Fibroblast of skin of abdomen (primary cell): ENCODE measurements at places on chromosomes 7 and 10.
A peak's percentile ranks its signal among the peaks of the same experiment; 100 is the strongest.

- peak; percentile 20 for DNase-seq
Observed at GRCh38 chr7:30965372-30965771, 1.6 kb downstream of the GHRHR start.

DNA sequence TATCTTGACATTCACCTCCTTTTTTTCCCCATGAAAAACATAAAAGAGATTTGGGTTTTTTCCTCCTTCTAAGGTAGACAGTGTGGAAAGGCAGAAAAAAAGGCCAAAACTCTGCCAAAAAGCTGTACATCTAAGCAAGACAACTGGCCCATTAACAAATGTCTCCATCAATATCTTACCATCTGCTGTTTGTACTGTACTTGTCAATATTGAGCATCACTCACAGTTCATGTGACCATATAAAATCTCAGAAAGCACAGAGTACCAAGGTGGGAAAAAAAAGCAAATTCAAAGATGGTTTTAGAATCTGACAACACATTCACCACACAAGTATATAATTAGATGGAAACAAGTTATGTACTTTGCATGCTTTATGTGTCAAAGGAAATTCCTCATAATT, 52.6 kb downstream of the CACNA2D1 start:
- DNase-seq: no peak

GRCh38 chr10:119518176-119518575, 24.3 kb downstream of the RGS10 start:
- no peak for DNase-seq

DNA sequence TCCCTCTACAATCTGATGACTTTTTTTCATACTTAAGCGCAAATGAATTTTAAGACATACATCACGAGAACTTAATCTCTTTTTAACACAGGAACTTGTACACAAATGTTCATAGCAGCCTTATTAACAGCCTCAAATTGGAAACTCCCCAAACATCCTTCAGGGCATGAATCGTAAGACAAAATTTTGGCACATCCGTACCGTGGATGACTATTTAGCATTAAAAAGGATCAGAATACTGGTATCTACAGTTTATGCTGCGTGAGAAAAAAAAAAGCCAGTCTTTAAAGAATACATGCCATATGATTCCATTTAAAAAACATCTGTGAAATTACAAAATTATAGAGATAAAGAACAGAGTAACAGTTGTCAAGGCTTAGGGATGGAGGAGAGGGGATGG, 46.8 kb downstream of the PDE1C start:
- peak; percentile 39 for DNase-seq

- no peak for DNase-seq
Observed at GRCh38 chr10:61486251-61486650, 33.1 kb upstream of the TMEM26 start.

- DNase-seq: no peak
Observed at GRCh38 chr10:36448760-36449691, 676.4 kb upstream of the ANKRD30A start.

DNA sequence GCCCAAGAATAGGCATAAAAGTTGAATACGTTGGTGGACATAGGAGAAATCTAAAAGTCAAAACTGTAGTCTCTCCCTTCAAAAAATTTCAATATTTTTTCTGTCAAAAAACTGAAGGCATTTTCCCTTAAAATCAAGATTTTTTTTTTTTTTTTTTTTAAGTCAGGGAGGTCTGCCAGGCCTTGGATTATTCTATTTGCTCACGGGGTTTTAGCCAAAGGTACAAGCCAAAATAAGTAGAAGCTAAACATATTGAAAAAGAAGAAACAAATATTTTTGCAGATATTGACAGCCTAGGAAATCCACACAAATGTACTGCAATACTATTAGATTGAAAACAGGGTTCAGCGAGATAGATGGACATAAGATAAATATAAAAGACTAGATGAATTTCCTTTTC, 190.1 kb upstream of the PLXDC2 start:
- DNase-seq: no peak

DNA sequence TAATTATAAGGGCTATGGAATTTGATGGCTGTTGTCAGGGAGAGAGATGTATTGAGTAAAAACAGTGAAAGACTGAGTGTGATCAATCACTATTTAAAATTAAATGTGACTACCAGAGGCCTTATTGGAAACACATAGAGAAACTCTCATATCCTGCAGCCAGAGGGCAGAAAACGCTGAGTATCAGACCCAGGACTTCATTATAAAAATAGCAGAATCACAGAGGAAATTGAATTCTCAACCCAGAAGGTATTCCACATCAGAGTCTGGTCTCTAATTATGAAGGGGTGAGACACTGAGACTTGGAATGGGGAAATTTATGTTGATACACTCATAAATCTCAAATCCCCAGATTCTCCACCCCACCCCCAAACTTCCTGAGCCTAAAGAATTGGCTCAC, 69.5 kb upstream of the IL6 start:
- no peak for DNase-seq

GRCh38 chr10:17085011-17085725, 44.4 kb downstream of the CUBN start:
- DNase-seq: peak; percentile 57

GRCh38 chr10:48801001-48801421, 116.3 kb downstream of the WDFY4 start:
- no peak for DNase-seq

DNA sequence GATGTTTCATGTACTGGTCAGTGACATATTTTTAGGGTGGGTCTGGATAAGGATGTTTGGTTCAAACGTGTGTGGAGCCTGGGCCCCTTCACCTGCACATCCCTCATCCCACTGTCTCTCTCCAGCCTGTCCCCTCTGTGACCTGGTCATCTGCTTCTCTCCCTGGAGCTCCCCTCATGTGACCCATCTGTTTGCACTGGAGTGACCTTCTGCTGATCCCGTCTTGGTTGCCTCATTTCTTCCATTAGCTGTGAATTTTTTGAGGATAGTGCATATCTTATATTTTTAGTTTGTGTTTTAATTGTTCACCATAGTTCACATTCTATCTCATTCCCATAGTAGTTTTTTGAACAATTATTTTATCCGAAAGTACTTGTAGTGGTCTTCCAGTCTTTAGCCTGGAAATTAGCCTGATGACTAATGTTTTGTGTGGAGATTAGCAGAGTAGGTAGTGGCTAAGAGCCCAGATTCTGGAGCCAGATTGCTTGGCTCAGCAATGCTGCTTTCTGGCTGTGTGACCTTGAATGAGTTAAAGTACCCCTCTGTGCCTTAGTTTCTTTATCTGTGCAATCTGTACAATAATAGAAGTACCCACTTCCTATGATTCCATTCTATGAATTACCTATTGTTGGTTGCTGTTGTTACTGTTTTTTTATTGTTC, 224.5 kb downstream of the LRMDA start:
- peak; percentile 72 for DNase-seq

DNA sequence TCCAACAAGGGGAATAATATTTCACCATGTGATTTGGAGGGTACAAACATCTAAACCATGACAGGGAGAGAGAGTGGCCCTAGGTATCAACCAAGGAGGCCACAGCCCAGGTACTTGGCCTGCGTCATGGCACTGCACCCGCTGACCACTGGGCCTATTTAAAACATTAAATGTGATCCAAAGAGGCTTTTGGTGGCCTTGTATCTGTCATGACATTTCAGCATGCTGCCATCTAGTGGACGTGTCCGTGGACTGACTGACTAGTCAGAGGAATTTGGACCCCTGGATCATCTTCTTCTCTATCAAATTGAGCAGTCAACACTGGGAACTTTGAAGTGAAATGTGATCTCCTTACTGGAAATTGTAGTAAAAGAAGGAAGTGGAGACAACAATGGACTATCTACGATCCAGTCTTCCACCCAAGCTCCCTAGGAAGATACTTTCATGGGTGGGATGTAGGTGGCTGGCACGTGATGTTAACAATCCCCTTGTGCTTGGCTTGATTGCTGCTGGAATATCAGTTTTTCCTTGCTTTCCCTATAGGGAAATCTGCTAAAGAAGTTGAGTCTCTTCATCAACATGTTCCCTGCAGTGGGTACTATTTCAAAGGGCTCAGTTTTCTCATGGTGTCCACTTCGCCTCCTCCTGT, 24.6 kb upstream of the ITGA8 start:
- peak; percentile 32 for DNase-seq

GRCh38 chr10:3548076-3548475, 236.9 kb downstream of the KLF6 start:
- DNase-seq: peak; percentile 39

DNA sequence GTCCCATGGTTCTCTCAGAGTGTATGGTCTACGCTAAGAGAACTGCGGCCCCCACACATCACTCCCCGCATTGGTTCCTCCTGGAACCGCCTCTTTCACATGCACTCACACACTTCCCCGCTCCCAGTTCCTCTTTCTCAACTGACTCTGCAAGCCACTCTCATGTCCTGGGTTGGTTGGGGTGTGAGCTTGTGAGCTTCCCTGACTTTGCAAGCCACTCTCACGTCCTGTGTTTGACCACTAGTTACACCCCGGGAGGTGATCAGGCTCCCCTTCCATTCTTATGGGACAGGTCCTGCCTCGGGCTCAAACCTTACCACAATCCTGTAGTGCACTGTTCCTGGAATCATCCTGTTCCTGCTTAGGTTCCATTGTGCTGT, 105.0 kb downstream of the TRIM24 start:
- DNase-seq: no peak

DNA sequence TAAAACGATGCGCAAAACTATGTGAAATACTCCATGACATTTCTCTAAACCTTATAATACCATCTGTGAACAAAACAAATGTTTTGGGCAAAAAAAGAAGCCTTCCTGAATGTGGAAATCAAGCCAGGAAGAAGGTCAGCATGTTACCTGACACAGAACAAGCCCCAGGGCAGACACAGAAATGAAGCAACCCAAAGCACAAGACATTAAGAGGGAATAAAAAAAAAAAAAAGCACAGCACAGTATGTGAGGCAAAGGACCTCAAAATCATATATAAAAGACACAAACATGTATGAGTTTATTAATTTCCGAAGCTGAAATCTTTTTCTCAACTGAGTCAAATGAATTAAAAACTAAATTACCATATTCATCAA, 161.8 kb downstream of the SKIDA1 start:
- no peak for DNase-seq

DNA sequence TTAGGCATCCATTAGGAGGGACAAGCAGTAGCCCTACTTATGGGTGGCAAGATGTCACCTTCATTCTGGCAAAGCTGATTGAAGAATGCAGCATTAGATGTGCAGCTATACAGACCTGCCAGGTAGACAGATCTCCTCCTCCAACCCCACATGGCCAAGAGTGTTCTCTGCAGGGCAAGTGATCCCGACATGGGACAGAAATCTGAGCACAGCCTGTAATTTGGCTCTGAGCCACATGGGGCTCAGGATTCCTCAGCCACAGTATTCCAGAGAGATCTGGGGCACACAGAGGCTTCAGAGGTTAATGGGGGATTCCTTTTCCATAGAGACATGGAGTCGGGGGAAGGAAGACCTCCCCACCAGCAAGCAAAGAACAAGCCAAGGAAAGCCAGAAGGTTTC, 58.7 kb upstream of the GDF10 start:
- no peak for DNase-seq

DNA sequence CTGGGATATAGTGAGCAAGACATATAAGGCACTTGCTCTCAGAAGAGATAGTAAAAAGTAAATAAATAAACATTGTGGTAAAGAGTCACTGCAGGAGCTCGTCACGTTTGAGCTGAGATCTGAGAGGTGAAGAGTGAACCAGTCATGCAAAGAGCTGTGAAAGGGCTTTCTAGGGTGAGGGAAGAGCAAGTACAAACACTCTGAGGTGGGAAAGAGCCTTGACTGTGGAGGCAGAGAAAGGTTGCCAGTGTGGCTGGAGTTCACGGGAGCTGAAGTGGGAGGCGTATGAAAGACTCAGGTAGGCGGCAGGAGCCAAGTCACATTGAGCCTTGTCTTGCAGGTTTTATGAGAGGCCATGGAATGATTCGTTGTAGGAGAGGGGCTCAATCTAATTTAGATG, 141.0 kb downstream of the C1GALT1 start:
- DNase-seq: no peak

- no peak for DNase-seq
Observed at GRCh38 chr10:132206377-132206745, 19.6 kb downstream of the DPYSL4 start.

GRCh38 chr7:265998-266850, 23.7 kb upstream of the FOXL3 start:
- no peak for DNase-seq

GRCh38 chr7:103689255-103689654, 243.2 kb upstream of the SLC26A5 start:
- DNase-seq: peak; percentile 8

DNA sequence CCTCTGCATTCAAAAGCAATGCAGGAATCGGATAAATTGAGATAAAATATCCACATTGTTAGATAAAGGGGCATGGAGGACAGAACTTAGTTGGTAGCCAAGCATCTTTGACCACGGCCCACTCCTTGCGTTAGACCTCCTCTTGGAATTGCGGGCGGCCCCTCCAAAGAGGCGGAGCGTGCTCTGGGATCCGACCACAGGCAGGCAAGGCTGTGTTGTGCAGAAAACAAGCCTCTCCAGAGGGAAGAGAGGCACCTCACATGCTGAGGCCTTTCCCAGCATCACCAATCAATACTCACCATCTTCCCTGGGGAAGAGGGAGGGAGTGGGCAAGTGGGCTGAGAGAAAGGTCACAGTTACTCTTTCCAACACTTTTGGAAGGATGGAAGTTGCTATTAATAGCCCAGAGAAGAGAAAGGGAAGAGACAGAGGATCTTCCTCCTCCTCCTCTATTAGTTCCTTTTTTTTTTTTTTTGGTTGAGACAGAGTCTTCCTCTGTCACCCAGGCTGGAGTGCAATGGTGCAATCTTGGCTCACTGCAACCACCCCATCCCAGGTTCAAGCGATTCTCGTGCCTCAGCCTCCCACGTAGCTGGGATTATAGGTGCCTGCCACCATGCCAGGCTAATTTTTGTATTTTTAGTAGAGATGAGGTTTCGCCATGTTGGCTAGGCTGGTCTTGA, 49.7 kb upstream of the NRF1 start:
- no peak for DNase-seq

DNA sequence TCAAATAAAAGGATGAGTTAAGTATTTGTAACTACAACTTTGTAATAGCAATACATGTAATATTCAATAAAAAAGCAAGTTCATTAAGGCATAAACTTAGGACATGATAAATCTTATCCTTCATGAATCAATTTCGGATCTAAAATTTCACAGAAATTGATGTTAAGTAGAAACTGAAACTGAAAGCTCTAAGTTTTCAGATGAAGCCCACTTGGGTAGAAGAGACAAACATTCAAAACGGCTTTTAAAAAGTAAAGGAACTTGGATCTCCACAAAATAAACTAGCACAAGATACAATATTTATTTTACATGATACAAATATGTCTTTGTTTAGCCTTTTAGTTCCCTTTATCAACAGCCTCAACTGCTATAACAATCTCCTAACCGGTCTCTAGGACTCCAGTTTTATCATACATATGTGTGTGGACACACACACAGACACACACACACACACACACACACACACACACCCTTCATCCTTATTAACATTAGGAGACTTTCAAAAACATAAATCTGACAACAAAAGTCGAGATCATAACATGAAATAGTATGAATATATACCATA, 83.7 kb downstream of the USP6NL start:
- DNase-seq: no peak

DNA sequence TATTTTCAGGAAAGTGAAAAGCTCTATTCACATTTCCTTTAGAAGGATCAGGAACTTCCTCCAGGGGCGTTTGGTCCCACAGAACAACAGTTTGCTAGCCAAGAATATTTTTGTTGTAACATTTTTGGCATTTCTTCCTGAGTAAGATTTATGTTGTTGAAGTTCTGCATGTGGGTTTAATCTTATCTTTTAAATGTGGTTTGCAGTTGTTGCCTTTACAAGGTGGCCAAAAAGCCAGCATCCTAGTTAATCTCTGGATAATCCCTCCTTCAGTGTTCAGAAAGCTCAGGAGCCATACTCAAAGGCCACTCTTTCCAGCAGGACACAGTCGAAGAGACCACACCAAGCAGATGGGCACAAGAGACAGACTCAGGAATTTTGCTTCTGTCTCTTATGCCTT, 30.0 kb downstream of the SLC26A4 start:
- DNase-seq: peak; percentile 65
